ENCODE measurements at places on chromosomes 3 and 15. TPM values are rescaled to one million over a fixed set of nuclear protein-coding genes. Genes with fewer than 3 reads are reported as not detected.
A peak's percentile ranks its signal among the peaks of the same experiment; 100 is the strongest.

GRCh38 chr3:133851931-133852330 is 43.8 kb downstream of the RAB6B start:
- H3K4me1 ChIP-seq: no peaks in the 10 kb centered on the region
- no peak overlapping the region for H3K27ac ChIP-seq
- no peaks in the 10 kb centered on the region for H3K27me3 ChIP-seq
- no peaks in the 10 kb centered on the region for H3K36me3 ChIP-seq

The CX3CR1 gene
- total RNA-seq: 4.6 TPM

The CSPG5 gene
- 3.8 TPM for total RNA-seq

- H3K27me3 ChIP-seq: no peaks in the 10 kb centered on the region
- peaks cover 5% of the 10 kb centered on the region for H3K4me1 ChIP-seq
- no peak overlapping the region for H3K4me3 ChIP-seq
- DNase-seq: no peak
Observed at GRCh38 chr3:45736707-45737106, 47.5 kb downstream of the SACM1L start.

GRCh38 chr3:61719278-61719977 is 158.1 kb downstream of the PTPRG start:
- DNase-seq: no peak
- no peak overlapping the region for H3K27ac ChIP-seq
- no peaks in the 10 kb centered on the region for H3K4me1 ChIP-seq
- no peak overlapping the region for H3K4me3 ChIP-seq
- H3K27me3 ChIP-seq: no peaks in the 10 kb centered on the region

The NTRK3 gene
- total RNA-seq: 4.5 TPM

The SLC2A2 gene
- total RNA-seq: not detected

DNA sequence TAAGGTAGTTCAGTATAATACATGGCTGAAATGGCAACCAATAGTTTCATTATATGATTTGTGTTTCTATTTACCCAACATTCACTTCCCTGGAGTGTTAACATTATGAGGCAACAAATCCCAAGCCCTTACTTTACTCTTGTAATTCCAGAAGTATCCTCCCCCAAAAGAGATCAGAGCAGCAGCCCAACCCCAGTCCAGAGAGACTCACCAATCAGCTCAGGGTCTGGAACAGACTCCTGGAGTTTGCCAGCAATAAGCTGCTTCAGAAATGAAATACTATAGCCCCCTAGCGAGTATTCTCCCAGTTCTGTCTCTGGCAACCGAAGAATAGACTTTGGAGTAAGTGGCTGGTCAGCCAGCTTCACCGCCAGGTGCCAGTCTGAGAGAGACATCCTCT is 2.5 kb downstream of the UBL7 start:
- no peak overlapping the region for H3K27ac ChIP-seq
- H3K4me3 ChIP-seq: no peak overlapping the region
- H3K4me1 ChIP-seq: peaks cover 23% of the 10 kb centered on the region
- no peaks in the 10 kb centered on the region for H3K27me3 ChIP-seq
- DNase-seq: no peak

The AMT gene
- 8.8 TPM for total RNA-seq

DNA sequence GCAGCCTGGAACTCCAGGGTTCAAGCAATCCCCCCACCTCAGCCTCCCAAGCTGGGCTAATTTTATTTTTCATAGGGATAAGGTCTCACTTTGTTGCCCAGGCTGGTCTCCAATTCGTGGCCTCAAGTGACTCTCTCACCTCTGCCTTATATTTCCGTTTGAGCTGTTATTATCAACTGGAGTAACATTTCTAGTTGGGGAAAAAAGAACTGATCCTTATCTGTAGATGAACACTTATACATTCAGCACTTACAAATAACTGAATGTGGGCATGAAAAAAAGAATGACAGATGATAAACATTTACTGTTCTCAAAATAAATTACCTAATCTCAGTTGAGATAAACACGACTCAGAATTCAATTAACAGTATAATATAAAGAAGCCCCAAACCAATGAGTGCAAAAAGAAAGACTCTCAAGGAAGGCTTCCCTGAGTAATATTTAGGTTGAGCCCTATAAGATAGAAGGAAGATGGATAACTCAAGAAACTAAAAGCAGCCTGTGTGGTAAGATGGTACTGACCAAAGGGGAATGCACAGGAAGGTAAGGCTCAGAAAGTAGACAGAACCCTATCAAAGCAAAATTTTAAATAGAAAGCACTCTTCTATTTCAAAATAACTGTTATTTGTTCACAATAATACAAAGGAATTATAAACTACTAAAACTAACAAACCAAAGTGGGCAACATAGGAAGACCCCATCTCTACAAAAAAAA is 11.8 kb downstream of the UBE3A start:
- peaks cover under 1% of the 10 kb centered on the region for H3K4me1 ChIP-seq
- no peak overlapping the region for H3K27ac ChIP-seq
- no peaks in the 10 kb centered on the region for H3K36me3 ChIP-seq

- peak overlapping the region; percentile 85 for H3K27ac ChIP-seq
- H3K4me1 ChIP-seq: peaks cover 81% of the 10 kb centered on the region
- no peak overlapping the region for H3K4me3 ChIP-seq
- H3K27me3 ChIP-seq: no peaks in the 10 kb centered on the region
Observed at GRCh38 chr3:152197937-152198336, 70.8 kb upstream of the MBNL1 start.

- DNase-seq: no peak
- no peak overlapping the region for H3K27ac ChIP-seq
- H3K27me3 ChIP-seq: peaks cover 24% of the 10 kb centered on the region
- no peak overlapping the region for H3K4me3 ChIP-seq
- H3K4me1 ChIP-seq: peaks cover 7% of the 10 kb centered on the region
- no peaks in the 10 kb centered on the region for H3K36me3 ChIP-seq
Observed at GRCh38 chr3:14602804-14603644, 48.5 kb upstream of the CCDC174 start.

The TOMM70 gene
- 31.4 TPM for total RNA-seq

GRCh38 chr15:98937413-98938104 is 70.0 kb downstream of the PGPEP1L start:
- no peaks in the 10 kb centered on the region for H3K27me3 ChIP-seq
- peaks cover 5% of the 10 kb centered on the region for H3K4me1 ChIP-seq
- H3K27ac ChIP-seq: no peak overlapping the region
- no peak overlapping the region for H3K4me3 ChIP-seq

The ZNF501 gene
- total RNA-seq: 4.4 TPM

GRCh38 chr3:184077881-184078280 is 19.0 kb upstream of the HTR3E start:
- no peak overlapping the region for H3K27ac ChIP-seq
- no peaks in the 10 kb centered on the region for H3K27me3 ChIP-seq
- H3K36me3 ChIP-seq: no peaks in the 10 kb centered on the region
- no peak for DNase-seq

DNA sequence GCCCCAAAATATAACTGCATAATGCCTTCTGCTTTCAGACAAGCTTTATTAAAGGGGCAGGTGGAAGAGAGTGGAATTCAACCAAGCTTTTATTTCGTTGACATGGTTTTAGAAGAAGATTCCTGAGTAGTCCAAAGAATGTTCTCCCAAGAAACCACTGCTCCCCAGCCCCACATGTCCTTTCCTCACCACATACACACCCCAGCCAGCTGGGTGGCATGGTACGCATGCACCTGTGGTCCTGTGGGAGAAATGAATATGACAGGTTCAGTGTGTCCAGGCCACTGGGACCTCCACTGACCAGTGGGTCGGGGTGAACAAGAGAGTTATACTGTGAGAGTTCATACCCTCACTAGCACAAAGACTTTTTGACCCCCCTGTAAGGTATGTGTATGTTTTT is 30.2 kb downstream of the ARID3B start:
- no peak for DNase-seq
- H3K36me3 ChIP-seq: peaks cover 61% of the 10 kb centered on the region
- no peaks in the 10 kb centered on the region for H3K4me1 ChIP-seq
- H3K27me3 ChIP-seq: no peaks in the 10 kb centered on the region

DNA sequence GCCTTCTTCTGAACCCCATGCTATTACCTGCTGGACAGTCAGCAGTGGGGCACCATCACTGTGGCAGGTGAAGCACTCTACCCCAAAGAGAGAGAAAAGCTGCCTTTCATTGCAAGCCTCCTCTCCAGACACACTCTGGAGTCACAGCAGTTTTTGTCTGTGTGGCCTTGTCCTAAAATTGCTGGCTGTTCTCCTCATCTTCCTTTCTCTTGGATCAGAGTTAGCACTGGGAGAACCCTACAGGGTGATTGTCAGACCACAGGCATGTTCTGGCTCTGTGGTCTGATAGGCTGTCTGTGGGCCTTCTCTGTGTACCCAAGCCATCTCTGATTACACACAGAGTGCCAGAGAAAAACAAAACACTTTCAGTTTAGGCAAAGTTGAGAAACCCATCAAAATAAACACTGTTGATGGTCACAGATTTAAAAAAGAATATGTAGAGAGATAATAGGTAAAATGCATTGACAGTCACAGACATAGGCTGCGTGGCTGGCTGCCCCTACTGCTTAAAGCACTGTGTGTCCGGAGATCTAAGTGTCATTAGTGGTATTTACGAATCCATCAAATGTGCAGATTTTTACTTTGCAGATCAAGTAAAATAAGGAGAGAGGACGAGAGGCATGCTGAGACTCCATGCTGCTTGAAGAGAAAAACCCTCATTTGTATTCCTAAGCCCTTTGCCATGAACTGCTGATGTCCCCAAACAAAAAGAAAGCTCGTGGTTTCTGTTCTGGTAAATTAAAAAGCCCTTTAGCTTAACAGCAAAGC is 689.9 kb downstream of the TUSC7 start:
- H3K27me3 ChIP-seq: no peaks in the 10 kb centered on the region
- no peak for DNase-seq
- H3K4me1 ChIP-seq: peaks cover 8% of the 10 kb centered on the region
- H3K4me3 ChIP-seq: no peak overlapping the region
- no peaks in the 10 kb centered on the region for H3K36me3 ChIP-seq

DNA sequence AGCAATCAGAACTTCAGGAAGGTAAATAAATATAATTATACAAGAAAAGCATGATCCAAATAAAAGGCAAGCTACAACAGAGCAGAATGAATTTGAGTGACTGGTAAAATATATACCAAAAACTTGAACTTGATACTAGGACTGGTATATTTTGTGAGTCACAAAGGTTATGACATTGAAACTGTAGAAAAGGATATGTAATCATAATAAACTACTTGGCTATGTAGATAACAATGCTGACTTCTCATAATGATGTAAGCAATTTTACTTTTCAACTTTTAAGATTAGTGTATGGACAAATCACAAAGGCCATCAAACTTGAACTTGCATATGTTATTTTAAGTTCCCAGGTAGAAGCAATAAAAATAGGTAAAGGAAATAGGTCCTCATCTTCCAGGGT is 384.5 kb upstream of the NECTIN3 start:
- no peak overlapping the region for H3K4me3 ChIP-seq
- no peaks in the 10 kb centered on the region for H3K36me3 ChIP-seq
- DNase-seq: no peak

The CACNA1D gene
- 58.2 TPM for total RNA-seq

DNA sequence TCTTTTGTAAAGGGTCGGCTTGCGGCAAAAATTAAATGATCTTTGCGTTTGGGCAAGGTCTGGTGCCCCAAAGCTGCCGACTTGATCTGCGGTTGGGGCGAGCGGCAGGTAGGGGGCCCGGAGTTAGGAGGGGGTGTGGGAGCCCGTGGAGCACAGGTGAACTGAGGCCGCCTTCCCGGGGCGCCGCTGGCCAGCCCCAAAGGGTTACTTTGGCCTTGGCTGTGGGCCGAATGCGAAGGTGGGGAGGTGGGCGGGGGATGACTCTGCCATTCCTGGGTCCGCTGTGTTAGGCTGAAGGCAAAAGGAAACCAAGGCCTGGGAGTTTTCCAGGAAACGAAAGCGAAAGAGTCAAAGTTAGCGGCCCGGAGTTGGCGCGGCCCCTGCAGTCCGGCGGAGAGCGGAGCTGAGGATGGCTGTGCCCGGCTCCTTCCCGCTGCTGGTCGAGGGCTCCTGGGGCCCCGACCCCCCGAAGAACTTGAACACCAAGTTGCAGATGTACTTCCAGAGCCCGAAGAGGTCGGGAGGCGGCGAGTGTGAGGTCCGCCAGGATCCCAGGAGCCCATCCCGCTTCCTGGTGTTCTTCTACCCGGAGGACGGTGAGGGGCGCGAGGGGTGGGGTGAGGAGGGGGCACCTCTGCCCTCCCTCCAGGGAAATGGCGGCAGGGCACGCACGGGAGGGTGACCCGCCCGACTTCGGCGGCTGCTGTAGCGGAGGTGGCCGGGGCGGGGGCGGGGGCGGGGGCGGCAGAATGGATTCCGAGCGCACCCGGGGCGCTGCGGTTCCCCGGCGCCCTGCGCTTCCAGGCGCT is at the start of gene PARP14:
TSS of gene PARP14 (plus strand) at position 365 of the 809 bp plus-strand sequence. CDS start at position 410, 45 bp downstream.
- peaks cover 58% of the 10 kb centered on the region for H3K4me1 ChIP-seq
- H3K27me3 ChIP-seq: no peaks in the 10 kb centered on the region
- peak within 1 kb of the TSS; percentile 70 for H3K4me3 ChIP-seq
- DNase-seq: peak; percentile 83
- no peaks in the 10 kb centered on the region for H3K36me3 ChIP-seq

- no peak overlapping the region for H3K27ac ChIP-seq
- no peak for DNase-seq
- no peak overlapping the region for H3K4me3 ChIP-seq
- no peaks in the 10 kb centered on the region for H3K4me1 ChIP-seq
Observed at GRCh38 chr3:18044971-18045880, 302.8 kb upstream of the TBC1D5 start.

The ARPC4 gene
- total RNA-seq: 193 TPM

The PARP14 gene
- total RNA-seq: 138 TPM

The PRSS50 gene
- total RNA-seq: 0.26 TPM

The GABRA5 gene
- not detected for total RNA-seq

DNA sequence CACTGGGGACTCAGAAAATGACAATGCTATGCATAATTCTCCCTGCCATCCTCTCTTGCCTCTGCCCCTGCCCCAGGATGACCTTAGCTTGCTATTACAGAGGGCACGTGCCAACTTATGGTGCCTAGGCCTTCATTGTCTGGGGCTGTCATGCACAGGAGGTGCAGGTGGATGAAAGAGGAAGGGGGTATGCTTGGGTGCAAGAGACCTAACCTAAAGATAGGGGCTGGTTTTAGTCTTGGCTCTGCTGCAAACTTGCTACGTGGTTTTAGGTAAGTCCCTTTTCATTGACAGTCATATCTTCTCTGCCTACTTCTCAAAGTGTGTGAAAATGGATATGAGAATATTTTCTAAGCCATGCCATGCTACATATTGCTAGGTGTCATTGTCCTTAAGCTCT is 161.3 kb downstream of the EPHB1 start:
- DNase-seq: no peak
- H3K4me3 ChIP-seq: no peak overlapping the region
- H3K36me3 ChIP-seq: no peaks in the 10 kb centered on the region
- no peak overlapping the region for H3K27ac ChIP-seq

- H3K27me3 ChIP-seq: no peaks in the 10 kb centered on the region
- no peaks in the 10 kb centered on the region for H3K4me1 ChIP-seq
- DNase-seq: no peak
- H3K27ac ChIP-seq: no peak overlapping the region
- H3K36me3 ChIP-seq: no peaks in the 10 kb centered on the region
Observed at GRCh38 chr3:71825551-71826283, 40.8 kb upstream of the PROK2 start.

The KLHL40 gene
- total RNA-seq: not detected

The RPL39L gene
- 8.2 TPM for total RNA-seq

DNA sequence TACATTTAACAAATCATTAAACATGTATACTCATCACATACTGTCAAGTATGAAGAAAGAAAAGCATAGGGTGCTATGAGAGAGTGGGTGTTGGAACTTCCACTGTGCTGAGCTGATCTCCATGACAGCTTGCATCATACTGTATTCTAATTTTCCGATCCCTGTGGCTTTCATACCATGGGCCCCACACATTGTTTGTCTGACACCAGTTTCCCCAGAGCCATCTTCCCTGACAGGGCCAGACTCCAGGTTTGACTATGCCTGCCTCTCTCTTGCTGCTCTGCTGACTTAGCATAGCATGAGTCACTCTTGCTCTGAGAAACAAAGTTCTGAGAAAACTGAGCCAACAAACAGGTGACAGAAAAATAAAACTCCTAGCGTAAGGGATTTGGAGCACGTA is 37.0 kb upstream of the CASR start:
- H3K4me3 ChIP-seq: no peak overlapping the region
- H3K27me3 ChIP-seq: no peaks in the 10 kb centered on the region
- H3K27ac ChIP-seq: no peak overlapping the region
- H3K36me3 ChIP-seq: no peaks in the 10 kb centered on the region
